ENCODE measurements at places on chromosomes 3 and 15.

GRCh38 chr3:12773710-12774086 lies 14.6 kb upstream of the TMEM40 start:
- no peak for DNase-seq

DNA sequence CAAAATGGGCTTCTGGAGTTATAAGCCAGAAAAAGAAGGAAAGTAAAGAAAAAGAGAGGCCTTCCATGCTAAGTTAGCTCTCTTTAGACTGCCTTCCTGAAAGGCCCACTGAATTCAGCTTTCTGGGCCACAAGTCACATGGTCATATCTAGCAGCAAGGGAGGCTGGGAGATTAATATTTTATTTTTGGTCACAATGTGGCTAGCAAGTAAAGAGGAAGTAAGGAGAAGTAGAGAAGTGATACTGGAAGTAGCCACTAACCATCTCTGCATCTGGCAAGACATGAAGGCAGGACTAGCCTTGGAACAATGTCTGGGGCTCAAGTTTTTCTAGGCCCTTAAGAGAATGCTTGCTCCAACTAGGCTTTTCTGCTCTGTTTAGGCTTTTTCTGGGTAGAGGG lies 81.8 kb upstream of the UBE2E1 start:
- no peak for DNase-seq

DNA sequence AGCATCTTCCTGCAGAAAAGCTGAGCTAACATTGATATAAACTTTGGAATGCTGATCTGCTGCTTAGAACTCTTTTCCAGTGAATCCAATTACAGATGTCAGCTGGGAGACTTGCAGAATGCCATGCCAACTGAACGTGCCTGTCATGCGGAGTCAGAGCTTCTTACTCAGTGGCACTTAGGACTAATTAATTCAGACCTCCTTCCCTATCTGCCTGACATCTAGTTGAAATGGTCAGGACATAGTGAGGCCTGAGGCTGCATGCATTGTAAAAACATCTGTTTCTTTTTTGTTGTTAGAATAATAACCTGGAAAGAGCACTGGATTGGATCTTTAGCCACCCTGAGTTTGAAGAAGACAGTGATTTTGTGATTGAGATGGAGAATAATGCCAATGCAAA lies 112.6 kb downstream of the USP13 start:
- DNase-seq, result no peak

DNA sequence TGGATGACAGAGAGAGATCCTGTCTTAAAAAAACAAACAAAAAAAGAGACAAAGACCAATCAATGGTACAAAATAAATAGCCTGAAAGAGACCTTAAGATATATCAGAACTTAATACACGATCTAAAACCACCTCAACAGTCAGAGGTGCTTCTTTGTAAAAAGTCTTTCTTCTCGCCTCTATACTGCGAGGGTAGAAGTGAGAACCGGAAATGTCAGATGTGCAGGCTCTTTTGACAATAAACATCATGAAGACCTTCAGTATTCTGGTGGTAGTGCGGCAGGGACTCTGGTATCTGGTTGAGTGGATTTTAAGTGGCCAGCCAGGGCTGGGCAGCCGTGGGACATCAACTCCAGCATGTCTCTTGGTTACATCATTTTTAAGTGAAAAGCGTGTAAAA lies 30.0 kb downstream of the RUBCN start:
- DNase-seq, result no peak

- no peak for DNase-seq
Observed at GRCh38 chr3:141663993-141664392, 74.1 kb upstream of the RNF7 start.

- no peak for DNase-seq
Observed at GRCh38 chr3:40143283-40144090, 166.0 kb upstream of the EIF1B start.

DNA sequence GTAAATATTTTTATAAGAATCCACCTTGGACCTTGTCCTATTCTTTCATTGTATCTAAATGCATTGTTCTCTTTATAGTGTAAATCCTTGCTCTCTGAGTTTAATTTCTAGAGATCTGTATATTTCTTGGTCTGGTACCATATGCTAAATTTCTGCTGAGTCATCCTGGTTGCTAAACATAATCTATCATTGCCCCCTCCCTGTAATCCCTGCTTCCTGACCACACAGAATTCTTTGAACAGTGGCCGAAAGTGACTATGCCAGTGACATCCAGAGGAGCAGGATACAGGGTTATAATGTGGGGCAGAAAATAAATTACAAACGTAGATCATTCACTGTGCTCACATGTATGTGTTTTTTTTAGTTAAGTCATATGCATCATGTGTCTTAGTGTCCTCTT lies 143.1 kb downstream of the DIPK2A start:
- DNase-seq, result no peak

GRCh38 chr15:34821831-34822230 lies 26.5 kb upstream of the ACTC1 start:
- no peak for DNase-seq

DNA sequence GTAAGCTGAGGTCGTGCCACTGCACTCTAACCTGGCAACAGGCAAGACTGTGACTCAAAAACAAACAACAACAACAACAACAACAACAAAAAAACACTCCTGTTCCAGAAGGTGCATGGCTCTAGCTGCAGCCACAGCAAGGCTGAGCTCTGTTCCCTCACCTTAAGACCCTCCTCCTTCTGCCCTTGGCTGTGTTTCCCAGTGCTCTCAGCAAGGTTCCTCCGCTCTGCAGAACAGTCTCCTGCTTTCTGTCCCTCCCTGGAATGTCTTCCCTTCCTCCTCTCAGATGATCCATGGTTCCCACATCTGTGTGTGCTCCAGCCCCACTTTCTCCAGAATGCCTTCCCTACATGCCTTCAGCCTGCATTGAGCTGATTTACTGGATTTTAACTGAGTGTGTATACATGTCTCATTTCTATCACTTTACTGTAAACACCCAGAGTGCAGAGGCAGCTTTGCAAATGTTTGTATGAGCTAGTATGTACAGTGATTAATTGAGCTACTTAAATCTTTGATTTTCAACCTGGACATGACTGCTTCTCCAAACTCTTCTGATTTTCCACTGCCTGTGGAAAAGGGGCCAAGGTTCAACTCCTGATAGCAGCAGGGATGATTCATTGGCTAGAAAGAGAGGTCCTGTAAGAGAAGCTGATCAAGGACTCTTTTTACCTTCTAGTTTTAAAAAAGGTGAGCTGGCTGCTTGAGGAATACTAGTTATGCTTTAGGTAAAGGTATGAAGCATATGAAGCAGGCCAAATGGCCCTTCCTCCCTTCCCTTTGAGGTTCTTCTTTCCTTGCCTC lies 14.7 kb downstream of the ANKUB1 start:
- no peak for DNase-seq

DNA sequence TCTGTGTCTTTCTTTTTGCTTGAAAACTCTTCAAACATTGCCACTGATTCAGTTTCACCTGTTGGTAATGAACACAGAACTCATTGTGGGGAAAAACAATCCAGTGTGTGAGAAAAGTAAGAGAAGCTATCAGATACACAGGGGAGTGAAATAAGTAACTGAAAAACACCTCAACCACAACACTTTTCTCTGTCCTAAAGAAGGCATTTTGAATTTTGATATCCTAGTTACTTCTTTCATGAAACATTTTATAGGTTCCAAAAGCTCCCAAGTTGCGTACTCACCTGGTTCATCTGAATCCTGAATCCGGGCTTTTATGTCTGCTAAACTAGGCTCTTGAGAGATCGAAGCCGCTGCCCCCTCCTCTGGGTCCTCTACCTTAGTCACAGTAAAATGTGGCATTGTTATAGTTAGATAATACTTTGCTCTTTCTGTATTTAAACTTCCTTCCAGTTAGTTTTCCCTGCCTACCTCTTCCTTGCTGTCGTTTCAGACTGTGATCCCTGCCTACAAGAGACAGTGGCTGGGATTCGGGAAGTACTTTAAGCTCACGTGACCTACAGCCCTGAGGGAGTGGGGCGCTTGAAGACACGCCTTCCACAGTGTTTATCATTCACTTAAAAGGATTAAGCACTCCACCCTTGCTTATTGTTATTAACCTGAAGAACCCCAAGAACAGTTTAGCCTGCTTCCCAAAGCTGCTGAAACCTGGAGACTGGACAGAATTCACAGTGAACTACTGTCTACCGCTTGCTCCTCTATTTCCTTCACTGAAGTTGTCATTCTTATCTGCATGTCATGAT lies 19.1 kb downstream of the SLC12A6 start:
- DNase-seq, result no peak

DNA sequence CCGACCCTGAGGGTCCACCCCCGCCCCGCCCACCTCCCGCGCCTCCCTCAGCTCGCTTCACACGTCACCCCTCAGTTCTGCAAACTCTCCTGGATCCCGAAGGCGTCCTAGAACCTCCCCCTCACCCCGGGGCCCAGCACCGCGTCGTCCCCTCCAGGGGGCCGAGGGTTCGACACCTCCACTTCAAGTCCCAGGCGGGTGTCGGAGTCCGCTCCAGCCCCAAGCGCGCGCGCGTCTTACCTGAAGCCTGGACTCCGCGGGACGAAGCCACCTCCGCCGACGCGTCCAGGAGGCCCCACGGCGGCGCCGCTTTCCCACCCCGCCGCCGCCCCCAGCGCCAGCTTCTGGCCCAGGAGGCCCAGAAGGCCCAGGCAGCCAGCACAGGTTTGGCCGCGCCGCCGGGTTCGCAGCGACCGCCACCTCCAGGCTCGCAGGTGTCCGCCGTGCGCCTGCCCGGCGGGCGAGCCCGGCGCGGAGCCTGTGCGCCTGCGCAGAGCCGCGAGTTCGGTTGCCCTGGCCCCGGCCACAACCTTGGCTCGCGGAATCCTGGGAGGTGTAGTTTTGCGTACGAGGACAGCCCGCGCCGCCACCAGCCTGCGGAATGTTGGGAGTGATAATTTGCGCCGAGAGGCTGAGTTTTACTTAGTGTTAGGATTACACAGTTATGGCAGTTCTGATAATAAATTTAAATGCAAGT lies at the start of gene POMGNT2:
Gene POMGNT2, minus strand, starts transcription at position 484 of the 697 bp plus-strand sequence. CDS start 24,648 bp downstream, outside the sequence.
- peak; percentile 12 for DNase-seq

- DNase-seq, result no peak
Observed at GRCh38 chr3:46187341-46187700, 20.8 kb downstream of the CCR1 start.

- DNase-seq, result no peak
Observed at GRCh38 chr15:67124111-67124510, 58.7 kb downstream of the SMAD3 start.

DNA sequence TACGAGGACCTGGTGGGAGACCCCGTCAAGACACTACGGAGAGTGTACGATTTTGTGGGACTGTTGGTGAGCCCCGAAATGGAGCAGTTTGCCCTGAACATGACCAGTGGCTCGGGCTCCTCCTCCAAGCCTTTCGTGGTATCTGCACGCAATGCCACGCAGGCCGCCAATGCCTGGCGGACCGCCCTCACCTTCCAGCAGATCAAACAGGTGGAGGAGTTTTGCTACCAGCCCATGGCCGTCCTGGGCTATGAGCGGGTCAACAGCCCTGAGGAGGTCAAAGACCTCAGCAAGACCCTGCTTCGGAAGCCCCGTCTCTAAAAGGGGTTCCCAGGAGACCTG lies 2.5 kb downstream of the CHST2 start:
- DNase-seq, result no peak

DNA sequence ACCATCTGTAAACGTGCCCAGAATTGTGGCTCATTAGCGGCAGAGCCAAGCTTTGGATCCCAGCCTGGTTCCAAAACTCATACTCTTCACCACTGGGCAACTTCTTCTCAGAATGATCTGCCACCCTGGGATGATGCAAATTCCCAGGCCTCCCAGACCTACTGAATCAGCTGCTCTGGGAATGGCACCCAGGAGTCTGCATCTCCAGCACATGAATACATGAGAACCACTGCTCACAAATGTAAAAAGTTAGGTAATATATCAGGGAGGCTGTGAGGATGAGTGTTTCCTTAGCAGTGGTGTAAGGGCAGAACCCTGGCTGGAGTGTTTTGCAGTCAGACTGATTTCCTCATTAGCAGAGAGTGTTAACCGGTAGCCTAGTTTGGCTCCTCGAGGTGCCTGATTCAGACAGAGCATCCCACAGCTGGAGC lies 94.2 kb downstream of the LIPC start:
- no peak for DNase-seq

DNA sequence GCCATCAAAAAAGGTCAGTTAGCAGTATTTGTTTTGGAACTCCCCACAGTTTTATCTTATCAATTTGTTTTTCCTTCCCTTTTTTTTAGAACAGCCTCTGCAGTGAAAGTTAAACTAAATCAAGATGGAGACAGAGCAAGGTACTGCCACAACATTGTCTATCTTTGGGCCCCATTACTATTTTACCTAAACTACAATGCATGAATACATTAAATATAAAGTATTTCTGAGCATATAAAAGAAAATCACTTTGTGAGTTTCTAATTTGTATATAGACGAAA lies 139.5 kb downstream of the MEIS2 start:
- DNase-seq, result no peak

DNA sequence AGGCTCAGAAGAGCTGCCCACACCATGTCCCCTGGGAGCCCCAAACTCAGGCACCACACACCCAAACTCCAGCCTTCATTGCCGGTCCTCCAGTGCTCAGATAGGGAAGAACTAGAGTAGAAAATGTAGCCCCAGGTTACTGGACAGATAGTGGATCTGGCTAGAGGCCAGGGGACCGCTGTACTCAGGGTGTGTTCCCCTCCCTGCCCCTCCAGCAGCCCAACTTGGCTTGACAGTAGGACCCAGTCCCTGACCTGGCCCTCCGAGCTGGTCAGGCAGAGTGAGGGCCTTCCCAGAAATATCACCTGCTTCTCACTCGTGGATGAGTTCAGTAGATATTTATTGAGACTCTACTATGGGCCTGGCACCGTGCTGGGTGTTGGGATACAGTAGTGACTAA lies 100.0 kb downstream of the CORO2B start:
- DNase-seq, result no peak

DNA sequence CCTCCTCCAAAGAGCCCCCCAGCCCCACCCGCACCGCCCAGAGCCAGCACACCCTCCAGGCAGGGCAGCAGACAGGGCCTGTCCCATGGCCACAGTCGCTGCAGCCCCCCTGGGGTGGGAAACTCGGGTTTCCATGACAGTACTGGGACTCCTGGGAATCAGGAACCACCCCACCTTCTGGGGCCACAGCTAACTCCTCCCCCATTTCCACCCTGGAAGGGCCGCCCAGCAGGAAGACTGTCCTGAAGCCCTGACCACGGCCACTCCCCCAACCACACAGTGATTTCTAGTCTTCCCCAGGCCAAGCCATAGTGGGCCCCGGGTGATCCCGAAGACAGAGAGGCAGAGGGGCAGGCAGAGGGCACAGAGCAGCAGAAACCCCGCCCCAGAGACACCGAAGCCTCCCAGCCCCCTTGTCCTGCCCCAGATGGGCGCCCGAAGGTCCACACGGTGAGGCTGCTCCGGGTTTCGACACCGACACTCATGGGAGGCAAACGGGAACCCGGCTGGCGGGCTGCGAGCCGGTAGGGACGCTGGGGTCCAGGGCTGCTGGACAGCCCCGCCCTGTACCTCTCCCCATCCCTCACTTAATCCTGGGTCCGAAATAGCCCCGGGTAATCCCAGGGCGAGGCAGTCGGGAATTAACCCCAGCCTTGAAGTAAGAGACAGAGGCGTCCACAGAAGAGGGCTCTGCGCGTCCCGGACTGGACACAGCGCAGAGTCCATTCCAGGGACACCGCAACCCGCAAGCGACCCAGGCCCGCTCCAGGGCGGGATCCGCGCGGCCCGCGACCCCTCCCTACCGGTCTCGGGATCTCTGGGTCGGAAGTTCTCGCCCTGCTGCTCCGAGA lies 138.4 kb downstream of the NUP210 start:
- no peak for DNase-seq
